Vagina (tissue), 2 donors: ENCODE measurements at places on chromosomes 4 and X.

DNA sequence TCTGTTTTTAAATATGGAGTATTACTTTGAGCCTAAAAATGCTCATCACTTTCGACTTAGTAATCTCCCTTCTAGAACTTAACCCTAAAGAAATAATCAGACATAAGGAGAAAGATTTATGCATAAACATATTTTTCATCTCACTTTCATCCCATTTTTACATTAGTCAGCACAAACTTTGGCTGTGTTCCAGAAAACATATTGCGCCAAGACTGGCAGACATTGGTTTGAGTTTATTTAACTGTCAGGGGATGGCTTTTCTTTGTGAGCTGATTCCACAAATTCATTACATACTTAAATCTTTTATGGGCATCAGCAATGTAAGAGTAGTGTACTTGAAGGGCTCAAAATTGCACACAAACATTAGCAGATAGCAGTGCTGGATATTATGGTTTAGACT lies 23.7 kb downstream of the MAOA start:
- no peak for DNase-seq

- DNase-seq = no peak
These were observed 110.6 kb upstream of the FSTL5 start for GRCh38 chr4:162274354-162274753.

DNA sequence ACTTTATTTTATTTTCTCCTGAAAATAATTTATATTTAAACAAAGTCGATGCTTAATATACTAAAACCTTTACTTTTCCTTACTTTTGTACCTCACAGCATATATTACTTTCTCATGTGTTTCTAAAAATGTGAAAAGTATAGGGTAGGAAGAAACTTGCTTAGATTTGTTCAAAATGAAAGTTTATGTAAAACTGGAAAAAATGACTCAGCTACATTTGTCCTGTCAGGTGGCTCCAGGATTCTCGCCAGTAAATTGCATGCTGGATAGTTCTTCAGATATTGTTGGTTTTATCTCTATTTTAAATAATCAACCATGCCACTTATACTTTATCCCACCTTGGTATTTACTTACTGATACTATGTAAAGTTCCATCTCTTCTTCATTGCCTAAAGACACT lies 159.2 kb upstream of the NDST4 start:
- no peak for DNase-seq

- no peak for DNase-seq
These were observed 2.1 kb downstream of the GAB3 start for GRCh38 chrX:154748712-154749339.

GRCh38 chrX:56968980-56969379 lies 26.4 kb downstream of the SPIN3 start:
- DNase-seq = no peak

GRCh38 chr4:121800638-121800960 lies 524 bp upstream of the EXOSC9 start:
- no peak for DNase-seq

DNA sequence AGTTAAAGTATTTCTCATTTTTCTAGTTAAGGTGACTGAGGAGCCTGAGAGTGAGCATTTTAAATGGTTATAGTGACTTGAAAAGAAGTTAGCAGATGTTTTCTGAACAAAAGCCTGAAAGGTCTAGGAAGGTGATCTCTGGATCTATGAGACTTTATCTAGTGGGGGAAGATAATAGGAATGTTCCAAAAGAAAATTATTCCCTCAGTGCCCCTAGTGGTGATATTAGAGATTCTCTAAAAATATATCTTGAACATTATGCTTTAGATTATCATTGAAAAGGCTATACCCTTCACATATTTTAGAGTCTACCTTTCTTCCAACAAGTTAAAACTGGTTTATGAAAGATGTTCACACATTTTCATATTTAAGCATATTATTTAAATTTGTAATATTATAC lies 69.0 kb upstream of the SPANXN1 start:
- DNase-seq = no peak

GRCh38 chr4:81896936-81897335 lies 425.2 kb upstream of the RASGEF1B start:
- DNase-seq = no peak

GRCh38 chr4:184681916-184682315 lies 32.4 kb downstream of the PRIMPOL start:
- DNase-seq = no peak

DNA sequence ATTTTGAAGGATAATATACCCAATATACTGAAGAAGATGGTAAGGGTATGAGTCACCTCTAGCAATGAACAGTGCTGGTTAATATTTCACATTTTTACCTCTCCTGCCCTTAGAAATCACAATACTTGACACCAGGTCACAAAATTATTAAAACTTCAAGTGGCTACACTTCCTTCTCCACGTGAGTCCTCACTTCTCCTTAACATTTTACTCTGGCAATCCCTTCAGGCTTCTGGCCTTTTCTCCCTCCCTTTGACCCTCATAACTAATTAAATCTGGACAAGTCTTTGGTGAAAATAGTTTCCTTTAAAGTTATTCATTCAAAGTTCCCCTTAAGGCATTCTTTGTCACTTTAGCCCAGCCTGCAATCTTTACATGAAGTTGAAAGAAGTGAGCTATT lies 190.4 kb downstream of the UNC5C start:
- DNase-seq = no peak

DNA sequence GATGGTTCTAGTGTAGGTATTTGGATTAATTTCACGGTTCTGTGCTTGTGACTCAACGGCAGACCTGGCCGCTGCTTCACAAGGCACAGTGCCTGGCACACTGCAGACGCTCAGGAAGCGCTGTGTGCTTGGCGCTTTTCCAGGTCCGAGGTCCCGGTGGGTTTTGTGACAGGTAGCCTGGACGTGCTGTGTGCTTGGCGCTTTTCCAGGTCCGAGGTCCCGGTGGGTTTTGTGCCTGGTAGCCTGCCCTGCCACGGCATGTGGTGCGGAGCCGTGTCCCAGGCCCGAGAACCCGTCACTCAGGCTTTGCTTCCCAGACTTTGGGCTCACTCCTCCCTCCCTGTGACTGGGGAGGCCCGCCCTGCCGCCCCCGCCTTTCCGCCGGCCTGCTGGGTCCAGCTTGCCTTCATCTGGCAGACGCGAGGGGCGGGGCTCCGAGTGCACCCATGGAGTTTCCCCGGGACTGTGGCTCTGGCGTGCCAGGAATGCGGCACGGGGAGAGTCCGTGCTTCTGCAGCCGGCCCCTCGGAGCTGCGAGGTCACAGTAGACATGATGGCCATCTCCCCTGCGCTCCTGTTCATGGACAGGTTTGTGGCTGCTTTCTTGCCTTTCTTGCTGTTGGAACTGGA lies 44.2 kb downstream of the TBC1D14 start:
- no peak for DNase-seq

GRCh38 chr4:337932-338758 lies 531 bp downstream of the ZNF141 start:
- no peak for DNase-seq

DNA sequence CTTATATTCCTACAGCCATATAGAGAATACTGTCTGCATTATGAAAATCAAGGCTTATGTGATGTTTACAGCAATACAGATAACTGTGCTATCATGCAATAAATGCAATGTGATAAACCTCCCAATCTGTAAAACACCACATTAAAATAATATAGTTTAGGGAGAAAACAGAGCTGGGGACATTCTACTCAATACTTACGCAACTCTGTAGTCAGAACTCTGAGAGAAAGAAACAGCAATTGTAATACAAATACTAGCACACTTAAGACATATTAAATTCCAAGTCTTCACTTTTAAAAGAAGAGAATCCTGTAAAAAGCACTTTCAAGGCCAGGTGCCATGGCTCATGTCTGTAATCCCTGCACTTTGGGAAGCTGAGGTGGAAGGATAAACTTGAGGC lies 61.4 kb downstream of the ANKRD17 start:
- DNase-seq = no peak

DNA sequence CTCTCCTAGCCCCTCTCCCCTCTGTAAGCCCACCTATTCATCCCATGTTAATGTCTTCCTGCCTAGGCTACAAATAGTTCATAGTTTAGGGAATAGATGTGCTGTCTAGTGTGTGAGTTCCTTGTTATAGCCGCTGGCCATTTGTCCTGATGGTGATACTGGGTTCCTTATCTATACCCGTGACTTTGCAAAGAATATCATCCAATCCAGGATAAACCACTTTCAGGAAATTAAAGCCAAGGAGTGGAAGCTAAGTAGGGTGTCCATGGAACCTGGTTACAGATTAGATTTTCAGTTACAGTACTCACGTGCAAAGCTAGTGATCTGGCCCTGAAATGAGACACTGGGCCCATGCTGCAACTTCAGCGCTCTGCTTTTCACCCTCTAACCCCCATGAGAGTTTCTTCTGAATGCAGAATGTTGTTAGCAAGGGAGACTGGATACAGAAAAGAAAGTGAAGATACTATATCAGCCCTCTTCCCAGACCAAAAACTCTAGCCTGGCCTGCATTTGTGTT lies 111.4 kb downstream of the TMEM164 start:
- DNase-seq = no peak

- no peak for DNase-seq
These were observed 2.8 kb upstream of the PCDH7 start for GRCh38 chr4:30717208-30718020.

GRCh38 chrX:6640727-6641126 lies 105.8 kb upstream of the VCX3A start:
- DNase-seq = no peak

DNA sequence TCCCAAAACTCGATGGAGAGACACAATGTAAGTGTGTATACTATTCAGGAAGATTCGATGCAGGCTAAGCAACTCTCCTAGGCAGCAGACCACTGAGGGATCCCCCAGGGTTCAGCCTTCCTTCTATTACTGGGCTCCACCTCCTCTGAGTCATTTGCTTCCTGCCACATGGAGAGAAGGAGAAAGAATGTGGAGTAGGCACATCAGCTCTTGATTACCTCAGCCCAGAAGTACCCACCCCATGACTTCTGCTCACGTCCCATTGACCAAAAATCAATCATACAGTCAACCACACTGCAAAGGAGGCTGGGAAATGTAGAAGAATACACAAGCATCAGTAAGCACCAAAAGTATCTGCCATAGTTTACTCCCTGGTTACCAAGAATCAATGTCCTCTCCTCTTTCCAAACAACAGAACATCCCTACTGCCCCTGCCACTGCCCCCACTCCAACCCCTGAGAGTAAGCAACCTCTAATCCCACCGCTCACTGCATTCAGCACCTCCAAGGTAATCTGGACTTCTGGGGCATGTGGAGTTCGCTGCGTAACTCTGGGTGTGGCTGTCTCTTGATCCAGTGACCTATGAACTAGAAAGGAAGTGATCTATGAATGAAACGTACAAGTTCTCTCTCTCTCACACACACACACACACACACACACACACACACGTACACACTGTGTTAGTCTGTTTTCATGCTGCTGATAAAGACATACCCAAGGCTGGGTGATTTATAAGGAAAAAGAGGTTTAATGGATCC lies 91.2 kb upstream of the C1QTNF7 start:
- DNase-seq = no peak

DNA sequence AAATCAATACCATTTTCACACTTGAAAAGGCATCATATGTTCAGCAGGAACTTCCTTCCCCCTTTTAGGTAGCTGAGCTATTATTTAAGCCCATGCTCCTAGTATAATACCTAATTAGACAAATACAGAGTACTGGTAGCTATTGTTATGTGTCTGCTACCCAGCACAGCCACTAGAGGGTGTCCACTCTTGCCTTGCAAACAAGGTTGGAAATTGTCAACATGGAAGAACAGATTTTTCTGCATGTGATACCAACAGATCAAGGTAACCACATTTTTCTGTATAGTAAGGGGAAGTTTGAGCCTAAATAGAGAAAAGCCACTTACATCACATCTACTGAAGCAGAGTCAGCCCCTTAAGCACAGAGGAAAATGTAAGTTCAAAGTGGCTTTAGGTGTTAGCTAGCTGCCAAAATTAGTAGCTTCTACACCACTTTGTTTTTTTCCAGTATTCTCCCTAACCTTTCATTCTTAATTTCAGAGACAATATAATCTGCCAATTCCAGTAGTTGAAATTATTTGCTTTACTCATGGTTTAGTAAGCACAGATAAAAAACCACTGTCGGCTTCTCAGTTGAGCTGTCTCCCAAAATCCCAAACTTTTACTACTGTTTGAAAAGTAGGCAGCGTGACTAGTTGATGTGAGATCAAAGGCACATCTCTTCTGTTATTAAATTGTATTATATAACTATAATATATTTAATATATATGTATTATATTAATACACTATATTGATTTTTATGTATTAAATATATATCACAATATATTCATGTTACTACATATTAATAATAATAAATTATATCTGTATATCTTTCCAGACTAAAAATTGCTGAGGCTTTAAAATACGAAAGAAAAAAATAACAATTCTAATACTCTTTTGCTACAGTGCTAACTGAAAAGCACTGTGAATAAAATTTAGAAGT lies 38.2 kb downstream of the EDNRA start:
- DNase-seq = no peak

- DNase-seq = no peak
These were observed 10.9 kb upstream of the MSX1 start for GRCh38 chr4:4848540-4848939.

- DNase-seq = no peak
These were observed 347.4 kb downstream of the FAM47B start for GRCh38 chrX:35289952-35290351.

DNA sequence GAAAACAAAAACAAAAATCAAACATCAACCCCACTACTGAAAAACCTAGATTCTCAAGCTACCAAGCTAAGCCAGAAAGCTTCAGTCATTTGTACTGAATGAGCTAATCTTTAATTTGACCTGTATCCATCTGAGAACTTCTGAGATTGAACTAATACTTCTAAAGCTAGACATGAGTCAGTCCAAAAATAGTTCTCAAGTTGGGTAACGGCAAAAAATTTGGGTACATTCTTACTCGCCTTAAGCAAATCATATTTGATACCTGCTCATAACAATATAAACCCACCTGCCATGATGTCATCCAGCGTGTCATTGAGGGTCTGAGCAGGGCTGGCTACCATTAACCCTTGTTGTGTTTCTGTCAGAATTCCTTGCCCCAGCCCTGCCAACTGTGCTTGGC lies 69.7 kb upstream of the COX18 start:
- DNase-seq = no peak

- no peak for DNase-seq
These were observed 67.5 kb upstream of the SH3RF1 start for GRCh38 chr4:169338241-169338640.

DNA sequence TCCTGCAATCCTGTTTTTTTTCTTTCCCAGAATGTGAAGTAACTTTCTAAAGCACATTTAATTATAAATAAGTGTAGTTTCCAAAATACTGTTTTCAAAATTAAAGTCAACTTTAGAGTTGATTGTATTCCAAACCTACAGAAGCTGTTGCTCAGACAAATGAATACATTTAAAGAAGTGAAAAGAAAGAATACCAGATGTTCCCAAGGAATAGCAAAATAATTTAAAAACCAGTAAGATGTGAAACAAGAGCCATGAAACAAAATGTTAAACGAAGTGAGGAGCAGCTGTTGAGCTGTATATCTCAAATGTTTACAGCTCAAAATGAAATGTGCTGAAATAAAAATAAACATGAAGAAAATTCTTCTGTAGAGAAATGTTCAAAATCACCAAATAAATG lies 627.4 kb upstream of the NDST4 start:
- no peak for DNase-seq

DNA sequence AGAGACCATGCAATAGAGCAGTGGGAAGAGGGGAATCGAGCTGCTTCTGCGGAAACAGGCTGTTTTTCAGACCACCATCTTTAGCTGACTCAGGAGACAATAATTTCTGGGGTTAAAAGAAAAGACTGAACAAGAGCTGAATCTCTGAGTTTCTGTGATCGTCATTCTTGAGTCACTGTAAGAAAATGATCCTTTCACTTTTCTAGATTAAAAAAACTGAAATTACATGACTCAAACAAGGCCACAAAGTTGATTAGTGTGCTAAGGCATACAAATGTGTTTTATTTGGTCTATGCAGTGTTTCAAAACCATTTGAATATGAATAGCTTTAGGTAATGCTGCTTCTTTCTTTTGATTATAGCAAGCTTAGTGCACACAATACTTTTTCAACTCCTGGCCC lies 194.4 kb upstream of the RPL34 start:
- DNase-seq = no peak
